Naive thymus-derived CD8-positive, alpha-beta T cell (primary cell): ENCODE measurements at places on chromosomes 5 and 9. TPM values are rescaled to one million over a fixed set of nuclear protein-coding genes. Genes with fewer than 3 reads are reported as not detected.

GRCh38 chr5:9338796-9339195 is 207.1 kb downstream of the SEMA5A start:
- DNase-seq: no peak

DNA sequence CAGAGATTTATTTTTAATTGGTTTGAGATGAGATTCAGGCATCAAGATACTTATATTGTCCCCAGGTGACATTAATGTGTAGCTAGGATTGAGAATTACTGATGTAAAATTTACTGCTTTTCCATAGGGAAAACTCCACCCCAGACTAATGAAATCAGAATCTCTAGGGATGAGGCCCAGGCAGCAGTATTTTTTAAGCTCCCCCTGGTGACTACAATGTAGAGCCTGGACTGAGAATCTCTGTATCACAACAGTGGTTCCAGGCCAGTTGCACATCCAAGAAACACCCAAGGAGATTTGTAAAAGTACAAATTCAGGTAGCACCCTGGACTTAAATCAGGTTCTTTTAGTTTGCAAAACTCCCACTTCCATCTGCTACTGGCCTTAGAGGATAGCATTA is 185.7 kb downstream of the MARCHF11 start:
- no peak for DNase-seq

DNA sequence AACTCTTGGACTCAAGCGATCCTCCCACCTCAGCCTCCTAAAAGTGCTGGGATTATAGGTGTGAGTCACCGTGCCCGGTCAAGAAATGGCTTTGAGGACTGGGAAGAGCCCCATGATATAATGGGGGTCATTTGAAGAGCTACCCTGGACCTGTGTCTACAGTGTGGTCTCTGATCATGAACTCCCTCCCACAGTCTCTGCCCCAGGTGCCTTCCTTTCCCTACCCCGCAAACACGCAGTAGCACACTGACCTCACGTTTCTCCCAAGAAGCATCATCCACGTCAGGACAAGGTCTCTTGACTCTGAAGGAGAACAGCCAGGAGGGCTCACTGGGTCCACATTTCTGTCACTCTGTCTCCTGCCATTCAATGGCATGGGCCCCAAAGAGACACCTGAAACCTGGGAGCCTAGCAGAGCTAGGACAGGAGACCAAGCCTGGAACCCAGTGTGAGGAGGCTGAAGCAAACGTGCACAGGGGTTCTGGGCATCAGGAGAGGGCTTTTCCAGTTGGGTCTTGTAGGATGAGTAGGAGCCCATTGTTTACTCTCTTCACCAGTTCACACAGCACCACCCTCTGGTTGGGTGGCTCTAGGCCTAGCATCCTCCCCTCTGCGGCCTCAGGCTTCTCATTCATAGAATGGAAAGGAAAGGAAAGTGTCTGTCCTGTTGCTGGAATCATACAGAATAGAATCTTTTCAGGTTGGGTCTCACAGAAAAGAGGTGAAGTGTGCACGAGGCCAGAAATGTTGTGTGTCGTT is 23.0 kb downstream of the PRRX2 start:
- no peak for DNase-seq

DNA sequence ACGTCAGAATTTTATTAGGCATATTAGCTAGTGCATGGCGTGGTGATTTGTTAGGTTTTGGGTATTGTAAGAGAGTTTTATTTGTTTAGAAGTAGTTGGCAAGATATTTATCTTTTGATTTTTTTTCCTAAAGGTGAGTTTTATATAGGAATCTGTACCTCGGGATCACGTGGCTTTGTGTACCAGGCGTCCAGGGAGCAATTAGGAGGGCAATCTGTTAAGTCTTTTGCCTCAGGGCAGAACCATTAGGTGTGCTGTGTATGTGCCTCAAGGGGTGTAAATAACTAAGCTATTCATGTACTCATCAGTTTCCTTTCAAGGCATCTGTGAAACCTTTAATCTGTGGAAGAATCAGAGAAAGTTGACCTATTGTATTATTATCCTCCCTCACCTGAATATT is 39.4 kb downstream of the ZSWIM6 start:
- DNase-seq: no peak

- no peak for DNase-seq
These were observed 218.1 kb upstream of the CD180 start for GRCh38 chr5:67414712-67415111.

NOXA1 gene
- polyA plus RNA-seq: 1.1 TPM

SPACA9 gene
- 2.4 TPM for polyA plus RNA-seq

SPAG8 gene
- 2.2 TPM for polyA plus RNA-seq

NR2F1 gene
- polyA plus RNA-seq: not detected

TYRP1 gene
- not detected for polyA plus RNA-seq

AK8 gene
- polyA plus RNA-seq: not detected
